CD4-positive, alpha-beta T cell treated with Interleukin-1 beta for 1 hour (primary cell): ENCODE measurements at places on chromosomes 5 and 9.

DNA sequence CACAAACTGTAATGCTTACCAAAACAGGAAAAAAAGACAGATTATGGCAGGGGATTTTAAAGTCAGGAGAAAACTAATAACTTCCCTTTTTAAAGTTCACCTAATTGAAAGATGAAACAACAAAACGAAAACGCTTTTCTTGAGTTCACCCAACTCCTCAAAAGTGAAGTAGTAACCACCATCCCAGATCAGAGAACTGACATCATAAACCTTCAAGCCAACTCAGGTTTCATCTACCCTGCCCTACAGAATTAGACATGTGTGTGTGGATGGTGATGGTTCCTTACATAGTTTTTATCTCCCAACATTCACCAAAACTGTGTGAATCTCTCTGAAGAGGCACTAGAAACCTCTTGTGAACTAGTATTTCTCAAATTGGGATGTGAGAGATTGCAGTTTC is 195.2 kb upstream of the PTGER4 start:
- DNase-seq: no peak

DNA sequence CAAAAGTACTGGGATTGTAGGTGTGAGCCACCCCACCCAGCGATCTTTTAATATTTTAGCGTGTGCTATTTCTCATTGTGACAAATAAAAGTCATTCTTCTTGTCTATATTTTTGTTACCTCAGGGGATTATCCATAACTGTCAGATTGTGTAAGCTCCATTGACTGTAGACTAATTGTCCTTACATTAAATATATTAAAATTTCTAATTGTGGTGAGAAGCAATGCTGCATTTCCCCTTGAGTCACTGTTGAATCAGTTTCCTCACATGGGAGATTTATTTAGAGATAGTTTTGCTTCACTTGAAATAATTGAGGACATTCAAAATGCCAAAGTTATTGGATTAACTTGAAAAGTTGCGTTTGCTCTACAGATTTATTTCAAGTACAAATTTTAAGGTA is 782.4 kb upstream of the WWC1 start:
- no peak for DNase-seq

DNA sequence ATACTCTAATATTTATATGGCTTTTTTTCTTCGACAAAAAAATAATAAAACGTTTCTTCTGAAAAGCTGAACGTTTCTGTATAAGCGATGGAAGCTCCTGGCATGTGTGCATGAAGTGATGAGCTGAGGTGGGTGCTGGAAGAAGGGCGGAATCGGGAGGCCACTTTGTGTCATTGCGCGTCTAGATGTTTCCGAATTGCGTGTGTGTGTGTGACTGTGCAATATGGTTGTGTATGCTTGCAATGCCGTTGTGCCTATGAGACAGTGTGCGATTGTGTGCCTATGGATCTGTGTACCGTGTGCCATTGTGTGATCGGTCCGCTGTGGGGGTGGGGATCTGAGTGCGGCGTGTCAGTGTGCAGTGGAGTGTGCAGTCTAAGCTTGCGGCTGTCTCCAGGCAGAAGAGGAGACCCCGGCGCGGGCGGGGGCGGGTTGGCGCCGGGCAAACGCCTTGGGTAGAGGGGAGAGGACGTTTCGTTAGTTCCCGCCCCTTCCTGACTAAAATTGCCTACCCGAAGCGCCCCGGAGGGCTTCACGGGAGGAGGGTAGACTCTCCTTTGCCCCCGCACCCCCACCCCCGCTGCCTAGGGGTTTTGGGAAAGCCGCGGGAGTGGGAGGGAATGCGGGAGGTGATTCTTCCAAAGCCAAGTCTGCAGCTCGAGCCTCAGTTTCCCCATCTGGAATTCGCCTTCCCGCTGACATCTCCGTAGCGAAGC is 24.2 kb downstream of the PCDHGC5 start:
- peak; percentile 19 for DNase-seq

DNA sequence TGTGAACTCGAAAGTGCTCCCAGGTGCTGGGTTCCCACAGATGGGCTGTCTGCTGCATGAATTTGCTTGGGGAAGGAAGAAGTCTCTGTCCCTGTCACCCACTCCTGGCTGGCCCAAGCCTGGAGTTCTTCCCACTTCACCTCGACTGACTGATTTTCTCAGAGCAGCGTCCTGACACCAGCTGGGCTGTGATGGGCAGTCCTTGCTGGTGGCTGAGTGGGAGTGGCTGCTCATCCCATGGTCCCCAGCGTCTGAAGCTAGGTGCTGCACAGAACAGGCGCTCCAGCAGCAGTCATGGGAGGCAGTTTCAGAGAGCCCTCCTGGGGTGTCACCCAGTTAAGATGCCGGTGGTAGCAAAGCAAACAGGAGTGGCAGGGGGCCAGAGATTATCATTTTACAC is 10.1 kb upstream of the NEURL1B start:
- no peak for DNase-seq

DNA sequence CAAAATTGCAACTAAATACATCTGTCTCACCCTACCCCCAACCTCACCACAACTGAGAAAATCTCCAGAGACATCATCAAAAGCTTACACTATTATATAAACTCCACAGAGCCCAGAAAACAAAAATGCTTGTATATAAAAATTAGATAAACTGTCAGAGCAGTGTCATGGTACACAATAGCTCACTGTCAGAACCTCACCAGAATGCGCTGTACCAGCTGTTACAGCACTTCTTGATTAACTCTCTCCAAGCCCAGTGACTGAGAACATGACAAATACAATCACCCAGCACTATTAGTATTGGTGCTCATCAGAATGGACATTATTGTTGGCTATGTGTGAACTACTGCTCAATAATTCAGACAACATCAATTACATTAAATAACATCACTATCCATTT is 65.7 kb downstream of the ZDHHC21 start:
- no peak for DNase-seq

- DNase-seq: no peak
These were observed 221.8 kb downstream of the MELK start for GRCh38 chr9:36794461-36794860.

- DNase-seq: no peak
These were observed 20.5 kb downstream of the PTGES2 start for GRCh38 chr9:128106940-128107467.

DNA sequence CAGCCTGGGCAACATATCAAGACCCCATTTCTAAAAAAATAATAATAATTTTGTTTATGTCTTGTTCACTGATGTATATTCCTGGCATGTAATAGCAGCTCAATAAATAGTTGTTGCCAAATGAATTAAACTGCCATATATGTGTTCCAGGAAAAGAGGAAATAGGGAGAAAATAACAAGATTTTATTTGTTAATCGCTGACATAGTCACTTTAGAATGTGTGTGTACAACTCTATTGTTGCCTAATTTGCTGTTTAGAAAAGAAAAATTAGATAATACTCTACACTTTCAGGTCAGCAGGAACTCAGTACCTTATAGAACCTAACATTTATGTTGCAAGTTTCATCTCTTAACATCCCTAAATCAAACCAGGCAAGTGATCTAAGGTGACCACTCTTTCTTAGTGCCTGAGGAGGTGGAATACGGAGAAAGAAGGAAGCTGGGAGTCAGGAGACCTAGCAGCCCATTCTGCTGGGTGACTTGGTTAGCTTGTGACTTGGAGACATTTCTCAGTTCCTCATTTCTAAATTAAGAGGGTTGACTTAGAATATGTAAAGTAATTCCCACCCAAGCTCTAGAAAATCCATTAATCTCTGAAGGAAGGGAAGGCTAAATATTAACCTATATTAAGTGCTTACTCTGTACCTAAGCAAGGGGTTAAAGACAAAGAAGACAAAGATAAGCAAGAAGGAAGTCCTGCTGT is 110.3 kb upstream of the IQGAP2 start:
- no peak for DNase-seq

DNA sequence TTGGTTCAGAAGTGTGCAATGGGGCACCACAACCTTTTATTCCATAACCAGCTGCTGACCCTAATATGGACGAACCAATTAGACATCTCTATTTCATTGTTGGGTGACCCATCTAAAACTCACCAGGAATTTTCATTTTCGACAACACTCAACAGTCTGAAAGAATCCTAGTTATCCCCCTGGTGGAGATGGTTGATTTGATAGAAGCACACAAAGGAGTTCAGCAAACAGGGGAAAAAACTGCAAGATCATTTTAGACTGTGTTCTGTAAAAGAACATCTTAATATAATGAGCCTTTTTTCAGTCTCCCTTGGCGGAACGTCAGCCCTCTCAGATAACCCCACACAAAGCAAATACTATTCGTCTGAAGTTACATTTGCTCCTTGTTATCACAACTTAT is 367.4 kb downstream of the KIAA0825 start:
- no peak for DNase-seq

- no peak for DNase-seq
These were observed 114.3 kb downstream of the MVB12B start for GRCh38 chr9:126440940-126441339.

- no peak for DNase-seq
These were observed 138.8 kb upstream of the CD180 start for GRCh38 chr5:67335426-67335825.
